NCI-H510A treated with DMSO at 0.1 percent for 48 hours (cell line): ENCODE measurements at places on chromosomes 6 and 20.

GRCh38 chr6:162798546-162799266 is 70.9 kb downstream of the PACRG start:
- DNase-seq: no peak

DNA sequence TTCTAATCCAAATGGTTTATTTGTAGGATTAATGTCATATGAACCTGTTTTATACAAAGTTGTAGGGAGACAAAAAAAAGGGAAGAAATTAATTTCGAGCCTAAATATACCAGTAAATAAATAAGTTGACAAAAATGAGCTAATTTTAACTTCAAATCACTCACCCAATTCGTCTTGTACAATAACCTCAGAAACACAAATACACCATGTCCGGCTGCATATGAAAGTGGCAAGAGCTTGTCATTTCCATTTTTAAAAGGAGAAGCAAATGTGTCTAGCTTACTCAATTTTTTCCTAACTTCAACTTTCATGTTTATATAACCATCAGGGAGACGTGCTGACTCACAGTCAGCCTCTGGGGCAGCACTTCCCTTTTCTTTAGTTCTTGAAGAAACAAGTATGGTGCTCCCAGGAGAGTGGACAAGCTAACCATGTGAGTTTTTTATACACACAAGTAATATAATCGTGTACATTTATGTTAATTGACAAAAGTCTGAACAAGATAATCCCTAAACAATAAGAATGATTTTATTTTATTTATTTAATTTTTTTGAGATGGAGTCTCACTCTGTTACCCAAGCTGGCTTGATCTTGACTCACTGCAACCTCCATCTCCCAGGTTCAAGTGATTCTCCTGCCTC is 55.5 kb upstream of the SGK1 start:
- DNase-seq: no peak

GRCh38 chr6:141105481-141105880 is 1027.2 kb upstream of the GJE1 start:
- DNase-seq: no peak

DNA sequence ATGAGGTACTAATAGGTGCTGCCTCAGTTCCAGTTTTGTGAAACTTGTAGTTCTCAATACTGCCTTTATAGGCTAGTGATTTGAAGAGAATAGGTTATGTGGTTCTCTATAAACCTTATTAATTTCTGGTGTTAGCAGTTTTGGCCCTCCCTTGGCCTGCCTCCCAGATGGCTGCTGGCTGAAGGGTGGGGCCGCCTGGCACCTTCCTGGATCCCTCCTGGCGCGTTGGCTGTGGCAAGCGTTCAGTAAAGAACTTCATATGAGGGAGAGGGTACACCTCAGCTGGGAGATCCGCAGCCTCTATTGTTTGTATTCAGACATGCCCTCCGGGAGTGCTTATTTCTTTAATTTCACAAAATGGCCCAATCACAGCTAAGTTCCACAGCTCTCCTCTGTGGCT is 51.9 kb downstream of the FAM120B start:
- DNase-seq: no peak

DNA sequence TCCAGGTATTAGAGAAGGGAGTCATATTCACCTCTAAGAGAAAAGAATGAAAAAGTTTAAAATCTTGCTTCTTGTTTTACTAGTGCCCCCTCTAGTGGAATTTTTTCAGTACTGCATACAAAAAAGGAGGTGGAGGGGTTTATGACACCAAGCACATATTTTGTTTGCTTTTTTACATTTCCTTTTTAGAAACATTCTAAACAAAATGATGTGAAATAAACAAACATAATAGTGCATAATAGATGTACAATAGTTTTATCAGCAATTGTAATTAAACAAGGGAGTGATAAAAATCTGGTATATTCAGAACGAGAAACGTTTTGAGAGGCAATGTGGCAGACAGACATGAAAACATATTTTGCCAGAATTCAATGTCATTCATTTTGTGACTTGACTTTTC is 111.0 kb upstream of the TFAP2D start:
- DNase-seq: peak; percentile 56

- DNase-seq: no peak
Measured at GRCh38 chr6:35601331-35602132, 87.2 kb downstream of the FKBP5 start.

DNA sequence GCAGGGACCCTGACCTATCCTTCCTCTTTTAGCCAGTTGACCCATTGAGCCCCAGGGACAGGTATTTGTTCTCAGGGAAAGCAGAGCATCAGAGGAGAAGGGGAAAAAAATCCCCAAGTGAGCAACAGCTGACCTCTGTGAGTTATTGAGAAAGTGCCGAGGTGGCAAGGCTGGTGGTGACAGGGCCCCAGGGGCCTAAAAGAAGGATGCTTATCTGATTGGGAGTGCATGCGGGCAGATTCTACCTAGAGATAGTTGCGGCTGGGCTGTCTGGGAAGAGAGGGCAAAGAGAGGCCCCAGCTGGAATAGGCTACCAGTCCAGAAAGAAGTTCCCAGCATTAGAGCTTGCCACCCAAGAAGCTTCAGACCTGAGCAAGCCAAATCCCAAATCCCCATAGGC is 26.5 kb upstream of the MAFB start:
- no peak for DNase-seq

GRCh38 chr6:130677766-130678165 is 149.4 kb upstream of the SMLR1 start:
- DNase-seq: no peak

- no peak for DNase-seq
Measured at GRCh38 chr6:149329529-149329928, 12.0 kb downstream of the TAB2 start.

- DNase-seq: no peak
Measured at GRCh38 chr6:25949695-25950094, 12.9 kb upstream of the TRIM38 start.

DNA sequence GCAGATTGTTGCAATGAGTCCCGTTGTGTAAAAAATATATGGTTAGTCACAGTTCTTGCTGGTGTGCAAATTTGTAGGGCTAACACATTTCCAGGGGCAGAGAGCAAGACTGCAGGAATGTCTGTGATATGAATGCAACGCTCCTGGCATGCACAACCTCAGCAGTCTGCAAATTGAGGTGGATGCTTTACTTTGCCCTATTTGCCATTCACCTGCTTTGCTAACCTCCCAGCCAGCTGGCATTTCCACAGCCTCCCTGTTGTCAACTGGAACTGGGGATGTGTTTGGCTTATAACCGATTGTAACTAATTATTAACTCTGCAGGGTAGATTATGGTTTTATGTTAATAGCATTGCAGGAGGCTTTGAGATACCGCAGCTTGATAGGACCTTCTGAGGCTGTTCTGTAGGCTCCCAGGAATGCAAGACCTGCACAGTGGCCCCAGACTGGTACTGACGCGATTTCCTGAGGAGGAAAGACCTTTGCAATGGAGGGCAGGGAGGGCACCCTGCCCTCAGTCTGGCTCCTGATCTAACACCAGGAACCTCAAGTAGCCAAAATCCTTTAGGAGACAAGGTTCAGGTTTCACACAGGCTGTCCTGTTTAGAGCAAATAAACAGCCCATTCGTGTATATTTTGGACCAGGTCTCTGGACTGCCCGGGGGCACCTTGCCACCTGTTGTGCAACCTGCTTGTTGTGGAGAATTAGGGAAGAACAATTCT is 53.4 kb downstream of the EDN1 start:
- no peak for DNase-seq

- DNase-seq: no peak
Measured at GRCh38 chr20:17896193-17896723, 72.3 kb downstream of the SNX5 start.

- no peak for DNase-seq
Measured at GRCh38 chr6:48628316-48628715, 517.3 kb upstream of the PTCHD4 start.

- DNase-seq: peak; percentile 96
Measured at GRCh38 chr20:4875578-4876067, 125.7 kb downstream of the SLC23A2 start.

DNA sequence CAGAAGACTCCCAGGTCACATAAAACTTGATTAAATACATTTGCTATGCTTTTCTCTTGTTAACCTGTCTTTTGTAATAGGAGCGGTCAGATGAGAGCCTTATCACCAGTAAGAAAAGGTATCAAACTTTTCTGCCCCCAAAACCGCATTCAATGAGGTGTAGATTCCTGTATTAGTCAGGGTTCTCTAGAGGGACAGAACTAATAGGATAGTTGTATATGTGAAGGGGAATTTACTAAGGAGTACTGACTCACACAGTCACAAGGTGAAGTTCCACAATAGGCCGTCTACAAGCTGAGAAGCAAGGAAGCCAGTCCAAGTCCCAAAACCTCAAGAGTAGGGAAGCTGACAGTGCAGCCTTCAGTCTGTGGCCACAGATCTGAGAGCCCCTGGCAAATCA is 32.7 kb downstream of the PTPRK start:
- no peak for DNase-seq

- DNase-seq: peak; percentile 45
Measured at GRCh38 chr6:36340618-36341454, 4.1 kb upstream of the BNIP5 start.

- peak; percentile 87 for DNase-seq
Measured at GRCh38 chr6:27684264-27685211, 211.6 kb upstream of the ZNF184 start.

GRCh38 chr20:33028875-33029274 is 2.6 kb upstream of the BPIFB6 start:
- no peak for DNase-seq

- no peak for DNase-seq
Measured at GRCh38 chr6:114376611-114377175, 33.9 kb upstream of the HS3ST5 start.

- no peak for DNase-seq
Measured at GRCh38 chr6:126945812-126946360, 172.6 kb upstream of the RSPO3 start.

DNA sequence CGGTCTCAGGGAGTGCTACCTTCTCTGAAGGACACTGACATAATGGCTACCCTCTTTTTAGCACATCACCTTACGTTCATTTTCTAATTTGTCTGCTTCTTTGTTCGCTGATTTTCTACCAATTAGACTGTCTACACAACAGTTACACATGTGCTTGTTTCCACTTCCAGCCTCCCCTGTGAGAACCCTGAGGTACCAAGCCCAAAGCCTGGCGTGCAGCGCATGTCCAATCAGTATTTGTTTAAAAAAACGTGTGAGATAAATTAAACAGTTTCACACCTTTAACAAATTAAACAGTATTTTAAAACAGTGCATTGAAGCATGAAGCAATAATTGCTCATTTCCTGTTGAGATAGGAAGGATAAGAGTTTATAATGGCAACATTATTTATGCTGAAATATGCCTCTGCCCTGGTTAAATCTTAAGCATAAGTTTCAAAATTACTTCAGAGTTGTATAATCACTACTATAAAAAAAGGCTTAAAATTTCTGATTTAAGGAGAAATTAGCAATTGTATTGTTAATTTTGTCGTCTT is 88.9 kb downstream of the MAP3K5 start:
- no peak for DNase-seq

GRCh38 chr6:132592855-132593254 is 3.3 kb upstream of the TAAR5 start:
- no peak for DNase-seq

- no peak for DNase-seq
Measured at GRCh38 chr6:69647726-69648125, 149.1 kb downstream of the LMBRD1 start.

DNA sequence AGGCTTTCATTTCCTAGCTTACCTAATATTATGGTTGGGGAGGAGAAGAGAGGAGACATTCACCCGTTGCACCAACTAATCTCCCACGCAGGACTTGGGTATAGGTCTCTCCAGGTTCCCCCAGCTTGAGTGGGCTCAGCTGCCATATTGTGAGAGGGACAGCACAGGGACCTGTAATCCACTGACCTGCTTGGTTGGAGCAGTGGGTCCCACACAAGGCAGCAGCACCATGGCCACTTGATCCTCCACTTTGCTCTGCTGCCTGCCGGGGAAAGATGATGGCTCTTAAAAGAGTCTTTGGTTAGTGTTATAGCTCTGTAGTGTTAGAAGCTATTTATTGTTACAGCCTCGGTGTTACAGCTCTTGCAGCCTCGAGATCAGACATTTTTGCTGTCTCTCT is 22.5 kb upstream of the ECHDC1 start:
- no peak for DNase-seq

GRCh38 chr6:112713402-112713801 is 366.3 kb downstream of the RFPL4B start:
- DNase-seq: no peak

GRCh38 chr6:32603888-32604287 is 14.2 kb upstream of the HLA-DRB1 start:
- DNase-seq: no peak

DNA sequence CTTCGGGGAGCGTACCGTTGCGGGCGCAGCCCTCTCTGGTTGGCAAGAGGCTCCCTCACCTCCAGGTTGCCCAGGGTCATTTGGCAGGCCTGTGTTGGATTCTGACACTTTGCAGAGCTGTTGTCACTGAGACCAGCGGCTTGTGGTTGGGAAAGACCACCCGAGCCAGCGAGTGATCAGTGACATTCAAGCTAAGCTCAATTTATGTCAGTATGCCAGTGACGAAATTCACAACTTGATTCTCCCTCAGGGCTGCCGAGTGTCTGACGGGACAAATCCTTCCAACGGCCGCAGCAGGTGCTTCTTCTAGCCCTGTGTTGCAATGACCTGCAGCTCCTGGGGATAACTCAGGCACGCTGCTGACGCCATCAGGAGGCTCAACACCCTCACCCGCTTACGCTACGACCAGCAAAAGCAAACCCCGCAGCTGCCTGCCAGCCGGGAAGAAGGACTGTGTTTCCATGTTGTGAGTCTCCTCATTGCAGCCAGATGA is 16.9 kb upstream of the SLC22A2 start:
- no peak for DNase-seq

- DNase-seq: no peak
Measured at GRCh38 chr6:154384191-154384590, 27.6 kb upstream of the IPCEF1 start.

- DNase-seq: no peak
Measured at GRCh38 chr20:6998909-6999308, 231.4 kb downstream of the BMP2 start.

DNA sequence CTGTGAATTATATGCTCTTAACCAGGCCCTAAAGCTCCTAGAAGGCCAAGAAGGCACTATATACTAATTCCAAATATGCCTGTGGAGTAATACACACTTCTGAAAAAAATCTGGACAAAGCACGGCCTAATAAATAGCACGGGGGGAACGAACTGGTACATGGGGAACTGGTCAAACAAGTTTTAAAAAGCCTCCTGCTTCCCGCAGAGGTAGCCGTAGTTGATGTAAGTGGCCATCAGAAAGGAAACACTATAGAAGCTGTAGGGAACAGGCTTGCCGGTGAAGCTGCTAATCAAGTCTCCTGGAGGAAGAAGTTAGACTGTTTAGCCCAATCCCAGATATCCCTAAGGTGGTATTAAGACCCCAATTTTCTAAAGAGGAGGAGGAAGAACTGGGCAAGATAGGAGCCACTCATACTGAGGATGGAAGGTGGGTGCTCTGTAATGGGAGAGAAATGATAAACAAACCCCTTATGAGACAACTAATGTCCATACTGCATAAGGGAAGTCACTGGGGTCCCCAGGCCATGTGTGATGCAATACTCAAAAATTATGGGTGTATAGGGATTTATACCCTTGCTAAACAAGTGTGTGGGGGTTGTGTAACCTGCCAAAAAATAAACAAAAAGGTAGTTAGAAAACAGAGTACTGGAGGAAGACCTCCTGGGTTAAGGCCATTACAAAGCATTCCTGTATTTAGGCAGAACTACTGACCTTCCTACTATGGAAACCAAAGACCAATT is 27.1 kb upstream of the ZNF318 start:
- DNase-seq: peak; percentile 98

- no peak for DNase-seq
Measured at GRCh38 chr6:134172706-134173365, 120.4 kb upstream of the SLC2A12 start.
